HTR-8/SVneo (cell line): ENCODE measurements at places on chromosomes 11 and 22.

GRCh38 chr11:103601225-103601846, 435.1 kb upstream of the DDI1 start:
- peak; percentile 80 for DNase-seq

DNA sequence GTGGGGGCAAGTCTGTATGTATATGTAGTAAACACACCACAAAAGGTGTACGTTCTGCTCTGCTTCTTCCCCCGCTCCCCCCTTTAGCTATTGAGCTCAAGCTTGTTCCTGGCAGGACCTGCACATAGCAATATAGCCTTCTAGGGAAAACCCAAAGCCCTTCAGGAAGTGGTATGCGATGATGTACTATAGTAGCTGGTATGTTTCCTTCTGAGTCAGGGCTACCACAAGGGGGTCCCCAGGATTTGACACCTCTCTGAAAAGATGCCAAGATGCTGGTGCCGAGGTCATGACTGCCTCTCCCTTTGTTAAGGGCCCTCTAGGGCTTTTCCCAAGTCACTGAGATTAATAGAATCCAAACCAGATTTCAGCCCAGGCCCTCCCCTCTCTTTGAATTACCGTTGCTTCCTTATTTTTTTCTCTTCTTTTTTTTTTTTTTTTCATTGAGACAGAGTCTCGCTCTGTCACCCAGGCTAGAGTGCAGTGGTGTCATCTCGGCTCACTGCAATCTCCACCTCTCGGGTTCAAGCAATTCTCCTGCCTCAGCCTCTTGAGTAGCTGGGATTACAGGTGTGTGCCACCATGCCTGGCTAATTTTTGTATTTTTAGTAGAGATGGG, 268.4 kb downstream of the ETS1 start:
- no peak for DNase-seq

GRCh38 chr11:72781313-72782080, 12.3 kb downstream of the STARD10 start:
- DNase-seq, result peak; percentile 73

DNA sequence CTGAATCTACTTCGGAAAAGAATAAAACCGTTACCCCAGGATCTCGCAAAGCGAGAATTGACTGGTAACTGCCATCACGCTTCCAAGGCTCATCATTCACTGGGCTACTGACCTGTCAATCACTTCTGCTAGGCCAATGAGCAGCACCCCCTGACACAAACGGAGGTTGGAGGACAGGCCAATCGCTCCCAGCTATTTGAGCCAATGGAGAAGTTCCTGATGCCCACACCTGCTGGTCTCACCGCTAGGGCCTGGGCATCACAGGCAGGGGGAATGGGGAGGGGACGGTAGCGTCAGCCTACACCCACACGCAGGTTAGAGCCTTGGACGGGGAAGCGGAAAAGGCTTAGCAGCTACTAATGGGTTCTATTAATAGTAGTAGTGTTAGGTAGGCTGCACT, 56.7 kb upstream of the CHST1 start:
- no peak for DNase-seq

- DNase-seq, result no peak
Observed at GRCh38 chr11:28822576-28822975, 714.4 kb downstream of the METTL15 start.

- no peak for DNase-seq
Observed at GRCh38 chr11:73040046-73040445, 102.1 kb downstream of the FCHSD2 start.

DNA sequence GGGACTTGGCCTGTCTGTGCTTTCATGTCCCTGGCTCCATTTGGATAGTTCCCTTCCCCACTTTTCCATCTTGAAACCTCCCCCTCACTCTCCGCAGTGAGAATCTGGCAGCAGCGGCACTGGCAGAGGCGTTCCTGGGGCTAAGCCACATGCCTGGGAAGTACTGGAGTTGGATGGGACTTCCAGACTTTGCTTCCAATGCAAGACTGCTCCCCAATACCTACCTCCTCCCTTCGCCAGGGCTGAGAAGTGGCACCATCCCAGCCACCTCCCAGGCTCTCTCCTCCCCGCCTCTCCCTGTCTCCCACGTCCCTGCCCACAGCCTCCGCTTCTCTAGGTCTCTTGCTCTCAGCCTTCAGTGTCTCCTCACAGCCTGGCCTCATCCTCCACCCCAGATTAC, 16.6 kb downstream of the TST start:
- DNase-seq, result no peak

- no peak for DNase-seq
Observed at GRCh38 chr11:17156283-17156682, 51.5 kb downstream of the PIK3C2A start.

- DNase-seq, result no peak
Observed at GRCh38 chr11:9745411-9746211, 81.7 kb downstream of the SWAP70 start.

- no peak for DNase-seq
Observed at GRCh38 chr11:60124802-60125432, 36.5 kb downstream of the MS4A2 start.

DNA sequence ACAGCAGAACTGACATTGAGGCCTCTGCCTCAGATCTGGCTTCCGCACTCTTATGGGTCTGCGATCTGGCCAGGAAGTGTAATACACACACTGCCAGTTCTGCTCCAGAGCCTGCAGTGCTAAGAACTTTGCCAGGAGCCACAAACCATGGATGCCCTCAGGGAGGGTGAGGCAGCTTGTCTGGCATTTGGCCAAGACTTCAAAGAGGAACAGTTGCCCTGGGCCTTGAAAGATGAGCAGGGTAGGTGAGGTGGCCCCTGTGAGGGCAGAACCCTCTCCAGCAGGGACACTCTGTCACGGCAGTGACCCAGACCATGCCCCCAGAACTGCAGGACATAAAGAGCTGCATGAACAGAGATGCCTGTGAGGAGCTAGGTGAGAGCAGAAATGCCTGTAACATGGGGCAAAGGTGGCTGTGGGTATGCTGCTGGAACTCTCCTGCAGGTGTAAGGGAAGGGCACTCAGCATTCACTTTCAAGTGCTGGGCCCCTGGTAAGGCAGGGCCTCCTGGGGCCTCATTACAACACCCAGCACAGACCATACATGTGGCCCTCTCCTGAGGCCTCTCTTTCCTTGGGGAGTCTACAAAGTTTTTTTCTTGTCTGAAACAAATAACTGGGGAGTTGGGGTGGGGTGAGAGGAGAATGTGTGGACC, 47.3 kb downstream of the NEU3 start:
- DNase-seq, result no peak

DNA sequence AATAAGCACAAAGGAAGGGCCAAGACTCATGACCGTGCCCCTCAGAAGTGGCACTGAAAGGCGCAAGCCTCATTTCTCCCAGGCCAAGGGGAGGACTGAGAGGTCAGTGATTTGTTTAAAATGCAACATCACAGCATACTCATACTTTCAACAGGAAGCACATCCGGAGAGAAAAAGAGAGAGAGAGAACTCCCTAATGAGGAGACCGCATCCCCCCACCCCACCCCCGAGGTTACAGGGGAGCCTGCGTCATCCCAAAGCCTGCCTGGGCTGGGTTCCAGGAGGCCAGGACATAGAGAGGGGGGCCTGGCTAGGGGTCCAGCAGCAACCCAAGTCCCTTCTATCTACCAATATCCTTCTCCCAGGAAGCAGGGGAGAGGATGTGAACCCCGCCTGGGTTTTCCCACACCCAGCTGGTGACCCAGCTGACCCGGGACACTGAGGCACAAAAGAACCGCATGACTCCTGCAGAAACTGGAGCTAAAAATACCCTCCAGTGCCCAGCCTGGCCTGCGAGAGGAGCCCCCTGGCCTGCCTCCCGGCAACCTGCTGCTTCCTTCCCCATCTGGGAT, 3.8 kb downstream of the CSNK1E start:
- DNase-seq, result peak; percentile 61

GRCh38 chr11:46118702-46119351, 2.4 kb downstream of the PHF21A start:
- no peak for DNase-seq

- DNase-seq, result no peak
Observed at GRCh38 chr11:120540744-120541465, 29.4 kb downstream of the GRIK4 start.

DNA sequence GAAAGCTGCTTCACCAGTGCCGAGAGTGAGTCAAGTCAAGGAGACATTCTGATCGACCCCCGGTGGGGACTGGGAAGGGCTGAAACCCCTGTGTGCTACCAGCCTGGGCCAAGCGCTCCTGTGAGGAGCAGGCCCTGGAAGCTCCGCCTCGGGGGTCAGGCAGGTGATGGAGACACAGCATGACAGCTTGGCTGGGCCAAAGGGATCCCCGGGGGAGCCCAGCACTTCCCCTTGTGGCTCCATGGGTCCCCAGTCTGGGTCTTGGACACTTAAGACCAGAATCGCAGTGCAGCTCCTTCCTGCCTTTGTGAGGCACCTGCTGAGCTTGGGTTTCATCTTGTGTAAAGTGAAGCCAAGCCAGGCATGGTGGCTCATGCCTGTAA, 89.2 kb downstream of the MORC2 start:
- DNase-seq, result no peak

- DNase-seq, result no peak
Observed at GRCh38 chr11:78364128-78364751, 53.4 kb downstream of the GAB2 start.

GRCh38 chr22:42847110-42847509, 10.0 kb downstream of the ARFGAP3 start:
- DNase-seq, result no peak

- peak; percentile 37 for DNase-seq
Observed at GRCh38 chr11:93740730-93741093, 583 bp downstream of the TAF1D start.

DNA sequence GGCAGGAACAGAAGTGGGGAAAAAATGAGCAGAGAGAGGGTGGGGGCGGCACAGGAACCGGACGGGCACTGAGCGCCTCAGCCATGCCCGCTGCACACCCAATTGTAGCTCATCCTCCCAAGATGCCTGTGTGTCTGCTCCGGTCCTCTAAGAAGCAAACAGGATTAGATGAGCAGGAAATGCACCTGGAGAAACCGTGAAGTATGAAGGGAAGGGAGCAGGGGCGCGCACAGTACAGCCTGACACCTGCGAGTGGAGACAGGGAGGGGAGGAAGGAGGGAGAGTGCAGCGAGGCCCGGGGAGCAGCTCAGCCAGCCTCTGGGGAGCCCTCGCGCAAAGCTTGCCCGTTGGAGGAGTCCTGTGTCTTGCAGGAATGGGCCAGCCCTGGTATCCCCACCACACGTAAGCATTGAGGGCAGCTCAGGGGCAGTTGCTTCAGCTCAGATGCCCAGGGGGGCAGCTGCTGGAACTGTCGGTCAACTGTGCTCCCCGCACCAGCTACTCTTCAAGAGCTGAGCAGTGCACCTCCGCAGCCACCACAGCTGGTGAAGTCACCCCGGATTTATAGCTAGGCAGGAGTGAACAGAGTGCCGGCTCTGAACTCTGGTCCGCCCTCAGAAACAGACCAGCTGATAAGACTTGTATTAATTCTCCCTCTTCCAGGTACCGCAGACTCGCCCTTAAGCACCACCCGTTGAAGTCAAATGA, 7.0 kb downstream of the DNAJB13 start:
- DNase-seq, result no peak

DNA sequence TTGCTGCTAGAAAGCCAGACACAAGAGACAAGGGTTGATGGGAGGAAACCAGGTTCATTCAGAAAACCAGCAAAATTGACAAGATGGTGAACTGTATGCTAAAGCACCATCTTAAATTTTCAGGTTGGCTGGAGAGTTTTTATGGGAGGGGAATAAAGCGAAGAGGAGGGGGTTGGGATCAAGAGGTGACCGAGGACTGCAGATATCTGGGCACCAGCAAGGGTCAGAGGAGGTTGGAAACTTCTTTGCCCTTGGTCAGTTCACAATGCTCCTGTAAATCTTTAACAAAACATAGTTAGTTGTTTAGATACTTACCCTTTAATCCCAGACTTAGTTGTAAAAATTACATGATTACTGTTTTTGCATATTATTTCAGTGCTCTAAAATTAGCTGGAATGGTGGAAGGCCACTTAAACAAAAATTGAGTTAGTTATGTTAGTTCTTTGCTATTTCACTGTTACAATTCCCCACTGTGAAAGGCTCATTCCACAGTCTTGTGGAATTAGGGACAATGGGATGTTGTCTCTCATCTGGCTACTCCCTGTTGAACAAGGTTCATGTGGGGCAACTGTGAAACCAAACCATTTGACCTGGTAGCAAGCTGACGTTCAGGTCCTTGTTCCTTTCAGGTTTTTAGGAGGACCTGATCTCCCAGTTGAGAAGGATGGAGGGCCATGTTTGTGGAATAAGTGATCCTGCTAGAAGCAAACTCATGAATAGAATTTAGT, 30.6 kb upstream of the QSER1 start:
- no peak for DNase-seq

GRCh38 chr11:103220133-103220532, 110.9 kb downstream of the DYNC2H1 start:
- DNase-seq, result no peak

- no peak for DNase-seq
Observed at GRCh38 chr22:28106617-28107016, 187.6 kb upstream of the PITPNB start.

DNA sequence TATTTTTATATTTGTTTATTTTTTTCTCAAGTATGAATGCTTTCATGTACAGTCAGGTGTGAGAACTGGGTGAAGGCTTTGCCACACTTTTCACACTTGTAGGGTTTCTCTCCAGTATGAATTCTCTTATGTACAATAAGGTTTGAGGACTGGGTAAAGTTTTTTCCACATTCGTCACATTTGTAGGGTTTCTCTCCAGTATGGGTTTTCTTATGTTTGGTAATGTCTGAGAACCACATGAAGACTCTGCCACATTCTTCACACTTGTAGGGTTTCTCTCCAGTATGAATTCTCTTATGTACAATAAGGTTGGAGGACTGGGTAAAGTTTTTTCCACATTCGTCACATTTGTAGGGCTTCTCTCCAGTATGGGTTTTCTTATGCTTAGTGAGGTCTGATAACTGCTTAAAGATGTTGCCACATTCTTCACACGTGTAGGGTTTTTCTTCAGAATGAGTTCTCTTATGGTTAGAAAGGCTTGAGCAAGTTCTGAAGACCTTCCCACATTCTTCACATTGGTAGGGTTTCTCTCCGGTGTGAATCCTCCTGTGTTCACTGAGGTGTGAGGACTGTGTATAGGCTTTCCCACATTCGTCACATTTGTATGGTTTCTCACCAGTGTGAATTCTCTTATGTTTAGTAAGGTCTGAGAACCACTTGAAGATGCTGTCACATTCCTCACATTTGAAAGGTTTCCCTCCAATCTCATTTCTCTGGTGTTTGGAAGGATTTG, 19.7 kb downstream of the ZNF195 start:
- DNase-seq, result no peak

DNA sequence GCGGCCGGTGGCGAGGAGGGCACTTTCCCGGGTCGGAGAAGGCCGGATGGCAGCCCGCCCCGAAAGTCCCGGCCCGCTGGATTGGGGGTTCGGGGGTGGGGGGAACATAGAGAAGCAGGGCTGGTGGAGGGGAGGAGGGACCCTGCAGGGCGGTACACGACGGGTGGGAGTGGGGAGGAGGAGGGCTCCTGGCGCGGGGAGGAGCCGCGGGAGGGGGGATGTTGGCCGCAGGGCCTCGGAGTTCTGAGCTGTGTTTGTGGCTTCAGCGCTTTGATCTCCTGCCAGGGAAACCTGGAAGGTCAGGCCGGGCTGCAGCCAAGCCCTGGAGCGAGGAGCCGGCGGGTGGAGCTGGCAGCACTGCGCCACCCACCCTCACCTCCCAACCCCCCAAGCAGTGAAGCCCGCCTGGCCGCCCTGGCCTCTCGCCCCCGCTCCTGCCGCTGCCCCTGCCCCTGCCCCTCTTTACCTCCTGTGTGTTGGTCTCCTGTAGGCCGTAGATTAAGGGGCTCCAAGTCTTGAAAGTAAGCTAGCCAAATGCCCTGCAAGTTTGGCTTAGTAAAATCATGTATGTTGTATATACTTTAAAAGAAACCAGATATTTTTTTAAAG, 30.9 kb downstream of the C22orf31 start:
- DNase-seq, result peak; percentile 73

GRCh38 chr11:96869207-96869606, 479.4 kb downstream of the JRKL start:
- no peak for DNase-seq
